NCI-H524 (cell line): ENCODE measurements at places on chromosomes 2 and 18.

GRCh38 chr2:29528371-29528770, 393.0 kb downstream of the ALK start:
- no peak for DNase-seq

GRCh38 chr2:161576421-161576820, 47.8 kb upstream of the SLC4A10 start:
- DNase-seq, result no peak

DNA sequence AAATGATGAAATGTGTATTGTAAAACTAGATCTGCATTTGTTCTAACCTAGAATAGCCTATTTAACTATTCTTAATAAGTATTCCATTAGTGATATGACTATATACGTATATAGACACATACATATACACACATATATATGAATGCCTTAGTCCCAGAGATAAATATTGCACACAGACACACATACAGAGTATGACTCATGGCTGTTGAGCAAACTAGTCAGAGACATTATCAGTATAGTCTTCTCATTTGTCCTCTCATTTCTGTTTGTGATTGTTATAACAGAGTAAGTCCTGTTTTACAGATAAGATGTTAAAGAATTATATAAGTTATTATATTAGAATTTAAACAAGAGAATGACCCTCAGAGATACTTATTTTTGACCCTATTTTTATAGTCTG, 202.5 kb downstream of the CCDC102B start:
- DNase-seq, result no peak

DNA sequence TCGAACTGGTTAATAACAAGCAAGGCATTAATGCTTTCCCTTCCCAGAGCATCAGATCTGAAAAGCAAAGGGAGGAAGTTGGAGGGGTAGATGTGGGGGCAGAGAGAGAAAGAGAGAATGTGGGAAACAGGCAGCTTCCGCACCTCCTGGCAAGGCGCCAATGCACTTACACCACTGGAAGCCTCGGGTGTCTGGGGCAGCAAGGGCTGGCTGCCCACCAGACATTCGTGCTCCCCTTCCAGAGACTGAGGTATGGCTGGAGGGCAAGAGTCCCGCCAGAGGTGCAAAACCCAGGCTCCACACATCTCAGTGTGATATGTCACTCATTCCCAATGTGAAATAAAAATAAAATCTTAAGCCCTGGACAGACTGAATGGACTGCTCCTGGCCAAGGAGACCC, 46.4 kb downstream of the TEX51 start:
- peak; percentile 43 for DNase-seq

DNA sequence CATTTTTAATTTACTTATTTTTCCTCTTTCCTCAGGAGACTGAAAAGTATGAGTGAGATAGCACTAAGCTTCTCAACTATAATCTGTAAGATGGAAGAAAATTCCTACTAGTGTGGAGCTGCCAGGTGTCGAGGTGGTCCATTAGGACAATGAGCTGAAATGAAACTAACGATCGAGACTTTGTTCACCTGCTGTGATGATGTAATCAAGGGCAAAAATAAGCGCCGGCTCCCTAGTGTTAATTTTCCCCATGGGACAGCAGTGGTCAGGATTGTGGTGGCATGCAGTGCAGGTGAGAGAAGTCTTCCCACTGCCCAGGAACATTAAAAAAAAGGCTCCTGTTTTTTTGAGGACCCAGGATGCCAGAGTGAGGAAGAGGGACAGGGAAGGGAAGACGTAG, 859.1 kb upstream of the GCFC2 start:
- no peak for DNase-seq

DNA sequence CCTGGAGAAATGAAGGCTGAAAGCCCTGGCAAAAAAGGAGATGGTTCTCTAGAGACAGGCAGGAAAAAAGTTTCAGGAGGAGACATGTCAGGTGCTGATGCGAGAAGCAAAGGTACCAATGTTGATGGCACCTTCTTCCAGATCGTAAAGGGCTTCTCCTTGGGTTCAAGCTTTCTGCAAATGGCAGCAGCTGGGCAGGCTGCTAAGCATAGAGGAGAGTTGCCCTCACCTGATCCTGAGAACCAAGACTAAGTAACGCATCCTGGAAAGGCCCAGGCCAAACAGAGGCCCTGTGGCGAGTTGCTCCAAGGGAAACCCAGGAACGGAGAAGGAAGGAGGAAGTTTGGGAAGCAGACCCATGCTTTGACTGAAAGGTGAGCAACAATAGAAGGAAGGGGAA, 23.6 kb upstream of the AFTPH start:
- DNase-seq, result no peak

DNA sequence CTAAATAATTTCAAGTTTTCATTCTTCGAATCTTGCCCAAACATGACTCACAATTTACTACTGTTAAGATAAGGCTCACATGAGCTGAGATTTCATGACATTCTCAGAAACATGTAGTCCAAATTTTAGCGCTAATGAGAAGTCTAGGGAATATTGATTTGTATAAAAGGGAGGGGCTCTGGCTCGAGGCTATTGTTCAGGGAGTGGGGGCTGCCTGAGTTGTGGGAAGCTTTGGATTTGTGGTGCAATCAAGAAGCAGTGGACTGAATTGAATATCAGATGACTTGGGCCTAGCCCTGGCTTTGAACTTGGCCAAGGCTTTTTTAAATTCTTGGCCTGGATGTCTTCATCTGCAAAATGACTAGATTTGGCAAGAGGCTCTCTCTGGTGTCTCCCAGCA, 674.9 kb upstream of the FANCL start:
- no peak for DNase-seq

GRCh38 chr2:127864877-127865276, 6.9 kb upstream of the POLR2D start:
- peak; percentile 18 for DNase-seq

DNA sequence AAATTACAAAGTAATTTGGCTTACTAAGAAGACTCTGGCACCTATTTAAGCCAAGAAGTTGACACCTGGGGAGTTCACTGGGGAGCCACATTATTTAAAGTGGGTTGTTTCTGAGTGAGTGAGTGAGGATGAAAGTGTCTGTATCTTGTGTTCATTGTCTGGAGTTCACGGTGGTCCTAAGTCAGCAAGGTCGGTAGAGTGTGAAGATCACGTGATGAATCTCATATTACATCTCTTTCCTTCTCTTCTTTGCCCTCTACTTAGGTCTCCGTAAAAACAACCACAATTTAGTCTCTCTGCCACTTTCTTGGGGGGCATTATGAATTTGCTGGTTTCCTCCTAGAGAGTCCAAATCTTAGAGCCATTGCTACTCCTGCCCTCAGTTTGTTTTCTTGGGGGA, 67.8 kb downstream of the DIS3L2 start:
- DNase-seq, result no peak

DNA sequence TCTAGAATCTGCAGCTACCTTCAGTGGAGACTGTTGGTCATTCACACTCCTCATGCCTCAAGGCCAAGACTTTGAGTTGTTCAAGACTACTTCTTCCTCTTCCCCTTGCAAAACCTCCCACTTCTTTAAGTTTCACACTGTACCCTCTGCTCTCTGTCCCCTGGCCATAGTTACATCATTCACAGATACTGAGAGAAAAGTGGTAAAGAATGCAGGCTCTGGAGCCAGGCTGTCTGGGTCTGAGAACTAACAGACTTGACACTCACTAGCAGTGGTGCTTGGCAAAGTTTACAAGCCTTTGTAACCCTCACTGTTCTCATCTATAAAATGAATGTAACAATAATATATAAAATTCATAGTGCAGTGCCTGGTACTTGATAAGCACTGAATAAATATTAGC, 61.8 kb downstream of the CDH20 start:
- DNase-seq, result no peak

- DNase-seq, result no peak
Measured at GRCh38 chr2:224925061-224925809, 117.0 kb downstream of the DOCK10 start.

GRCh38 chr2:169961911-169962310, 134.7 kb downstream of the UBR3 start:
- DNase-seq, result no peak

GRCh38 chr2:27891673-27892105, 1.2 kb downstream of the BABAM2 start:
- no peak for DNase-seq

- DNase-seq, result no peak
Measured at GRCh38 chr18:79453816-79454735, 58.3 kb downstream of the NFATC1 start.
